ENCODE measurements at places on chromosomes 6 and 20. TPM values are rescaled to one million over a fixed set of nuclear protein-coding genes. Genes with fewer than 3 reads are reported as not detected.

Gene RAB44
- total RNA-seq, result 0.13 TPM

Gene OR2J3
- not detected for total RNA-seq

Gene CMTR1
- total RNA-seq, result 20.1 TPM

Gene MKKS
- total RNA-seq, result 8.4 TPM

Gene DCDC2
- not detected for total RNA-seq

Gene ZNF292
- 15.6 TPM for total RNA-seq

Gene CCM2L
- total RNA-seq, result 0.13 TPM
